Kidney epithelial cell (primary cell): ENCODE measurements at places on chromosomes 4 and X.

GRCh38 chr4:147891476-147892115 lies 159.7 kb downstream of the ARHGAP10 start:
- DNase-seq, result no peak

- no peak for DNase-seq
Measured at GRCh38 chr4:159014859-159015258, 88.0 kb upstream of the RAPGEF2 start.

DNA sequence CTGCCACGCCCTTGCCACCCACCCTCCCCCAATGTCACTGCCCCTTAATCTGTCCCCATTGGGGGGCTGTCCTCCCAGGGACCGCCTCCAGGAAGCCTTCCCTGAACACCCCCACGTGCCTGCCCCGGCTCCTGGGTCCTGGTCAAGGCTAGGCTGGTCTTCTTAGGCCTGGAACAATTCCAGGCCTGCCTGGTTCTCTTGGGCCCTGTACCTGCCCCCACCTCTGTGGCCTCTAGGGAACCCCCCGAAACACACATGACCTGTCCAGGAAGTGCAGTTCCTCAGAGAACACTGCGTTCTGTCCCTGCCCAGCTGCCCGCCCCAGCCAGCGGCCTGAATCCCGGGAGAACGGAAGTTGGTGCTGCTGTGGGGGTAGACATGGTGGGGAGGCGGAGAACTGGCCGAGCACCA lies 5.1 kb downstream of the MXD4 start:
- no peak for DNase-seq

GRCh38 chrX:153413731-153414130 lies 2.5 kb downstream of the ZFP92 start:
- DNase-seq, result no peak

DNA sequence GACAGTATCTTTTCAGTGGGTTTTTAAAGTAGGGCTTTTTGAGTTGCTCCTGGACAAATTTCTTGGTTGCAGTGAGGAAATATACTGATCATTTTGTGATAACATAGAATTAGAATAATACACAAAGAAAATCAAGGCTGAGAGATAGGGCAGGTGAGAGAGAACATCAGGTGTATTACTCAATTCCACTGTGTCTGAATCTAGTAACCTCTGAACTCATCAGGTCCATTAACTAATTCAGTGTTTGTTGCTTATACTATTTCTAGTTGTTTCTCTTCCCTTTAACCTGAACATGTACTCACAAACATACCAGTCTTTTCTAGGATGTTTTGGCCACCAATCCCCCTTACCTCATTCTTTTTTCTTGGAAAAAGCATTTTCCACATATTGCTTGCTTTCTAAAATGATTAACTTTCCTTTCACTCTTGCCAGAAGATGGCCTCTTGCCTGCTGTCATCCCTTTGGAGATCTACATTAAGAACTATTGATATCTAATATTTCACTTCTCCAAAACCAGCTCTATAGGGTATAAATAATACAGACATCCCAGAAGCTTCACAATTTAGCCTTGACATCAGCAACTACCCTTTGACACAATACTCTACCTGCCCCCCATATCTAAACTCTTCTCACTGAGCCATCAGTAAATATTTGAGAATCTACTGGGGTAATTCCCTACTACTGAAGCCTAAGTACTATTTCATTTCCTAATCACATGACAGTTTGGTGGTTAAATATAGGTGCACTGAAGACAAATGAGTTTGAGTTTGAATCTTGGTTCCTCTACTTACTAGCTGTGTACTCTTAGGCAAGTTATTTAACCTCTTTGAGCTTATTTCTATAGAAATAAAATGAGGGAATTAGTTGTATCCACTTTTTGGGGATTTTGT lies 470.8 kb upstream of the IGFBP7 start:
- no peak for DNase-seq

DNA sequence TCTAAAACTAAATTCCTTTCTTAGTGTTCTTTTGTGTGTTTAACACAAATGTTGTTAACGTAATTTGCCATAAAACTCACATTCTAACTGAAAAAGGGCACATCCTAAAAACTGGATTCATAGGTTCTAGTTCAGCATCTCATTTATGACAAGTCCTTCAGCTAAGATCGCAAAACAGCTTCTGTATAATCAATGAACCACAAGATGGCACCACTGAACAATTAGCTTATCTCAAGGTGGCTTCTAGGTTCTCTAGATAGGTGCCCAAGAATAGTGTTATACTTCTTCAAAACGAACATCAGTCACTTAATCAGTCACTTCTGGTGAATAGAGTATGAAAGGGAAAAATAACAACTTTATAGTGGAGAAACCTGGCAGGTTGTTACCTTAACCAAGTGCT lies 54.3 kb downstream of the NRK start:
- DNase-seq, result no peak

DNA sequence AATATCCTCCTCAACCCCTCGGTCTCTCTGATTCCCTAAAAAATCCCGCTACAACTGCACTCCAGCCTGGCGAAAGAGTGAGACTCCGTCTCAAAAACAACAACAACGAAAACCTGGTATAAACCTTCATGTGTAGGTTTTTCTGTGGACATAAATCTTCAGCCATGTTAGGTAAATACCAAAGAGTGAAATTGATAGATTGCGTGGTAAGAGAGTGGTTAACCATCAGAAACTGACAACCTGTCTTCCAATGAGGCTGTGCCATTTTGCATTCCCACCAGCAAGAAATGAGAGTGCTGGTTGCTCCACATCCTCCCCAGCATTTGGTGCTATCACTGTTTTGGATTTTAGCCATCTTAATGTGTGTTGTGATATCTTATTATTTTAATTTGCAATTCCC lies 10.9 kb downstream of the TBC1D19 start:
- DNase-seq, result no peak

GRCh38 chr4:109532182-109532581 lies 27.9 kb upstream of the MCUB start:
- no peak for DNase-seq

- DNase-seq, result peak; percentile 7
Measured at GRCh38 chrX:139126493-139126892, 404.0 kb upstream of the F9 start.

DNA sequence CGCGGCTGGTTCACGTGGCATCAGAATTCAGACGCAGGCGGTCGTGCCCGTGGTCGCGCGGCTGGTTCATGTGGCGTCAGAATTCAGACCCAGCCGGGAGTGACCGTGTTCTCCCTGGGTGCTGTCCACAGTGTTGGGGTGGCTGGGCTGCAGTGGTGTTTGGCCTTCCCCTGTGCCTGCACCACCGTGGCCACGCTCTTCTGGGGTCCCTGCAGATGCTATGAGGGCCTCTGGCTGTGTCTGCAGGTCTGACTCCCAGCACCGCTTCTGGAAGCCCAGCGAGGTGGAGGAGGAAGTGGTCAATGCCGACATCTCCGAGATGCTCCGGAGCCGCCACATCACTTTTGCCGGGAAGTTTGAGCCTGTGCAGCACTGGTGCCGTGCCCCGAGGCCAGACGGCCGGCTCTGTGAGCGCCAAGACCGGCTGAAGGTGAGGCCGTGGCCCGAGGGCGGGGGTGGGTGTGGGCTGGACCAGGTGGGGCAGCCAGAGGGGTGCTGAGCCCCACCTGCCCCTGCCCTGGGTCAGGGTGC lies 26.4 kb downstream of the NKX1-1 start:
- no peak for DNase-seq

GRCh38 chr4:8433136-8433535 lies 7.4 kb downstream of the ACOX3 start:
- no peak for DNase-seq

DNA sequence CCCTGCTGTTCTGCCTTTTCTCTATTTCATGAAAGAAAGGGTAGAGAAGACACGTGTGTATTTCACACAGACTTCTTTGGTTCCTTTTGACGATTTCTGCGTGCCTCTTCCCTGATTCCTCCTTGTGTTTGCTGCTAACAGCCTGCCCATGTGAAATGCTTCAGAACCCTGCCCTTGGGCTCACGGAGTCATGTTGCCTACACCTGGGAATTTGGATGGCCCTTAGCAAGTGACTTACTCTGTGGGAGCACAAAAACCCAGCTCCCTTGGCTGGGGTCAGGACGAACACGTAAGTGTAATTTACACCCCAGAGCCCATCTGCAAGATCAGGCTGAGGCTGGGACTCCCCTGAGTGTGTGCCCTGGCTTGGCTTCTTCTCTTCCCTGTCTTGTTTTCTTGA lies 220.3 kb upstream of the BCOR start:
- DNase-seq, result no peak

DNA sequence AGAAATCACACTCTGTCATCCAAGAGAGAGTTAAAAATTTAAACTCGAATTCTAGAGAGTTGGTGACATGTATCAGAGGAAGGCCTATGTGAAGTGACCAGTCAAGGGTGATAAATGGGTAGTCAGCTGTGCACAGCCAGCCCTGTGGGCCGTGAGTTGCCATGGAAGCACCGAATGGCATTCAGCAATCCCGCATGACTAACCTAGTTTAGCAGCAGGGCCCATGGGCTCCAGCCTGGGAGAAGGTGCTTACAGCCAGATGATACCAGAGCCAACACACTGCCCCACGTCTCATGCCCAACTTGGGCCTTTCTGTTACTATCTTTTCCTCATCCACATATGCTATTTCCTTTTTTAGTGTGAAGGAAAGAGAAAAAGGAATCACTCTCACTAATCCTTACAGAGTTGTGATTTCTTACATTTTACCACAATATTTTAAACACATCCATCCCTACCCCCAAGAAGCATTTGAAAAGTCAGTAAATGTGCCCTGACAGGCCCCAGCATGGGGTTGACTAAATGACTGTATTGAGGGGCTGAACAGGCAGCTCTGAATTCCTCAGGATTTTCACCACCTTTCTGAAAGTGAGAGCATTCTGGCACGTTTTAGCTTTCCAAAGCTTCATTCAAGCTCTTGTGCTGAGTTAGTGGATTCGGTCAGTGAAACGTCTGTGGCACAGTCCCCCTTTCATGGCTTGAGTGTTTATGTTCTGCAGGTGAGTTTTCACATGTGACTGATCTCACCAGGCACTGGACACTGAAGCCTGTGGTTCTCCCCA lies 104.2 kb downstream of the AFF1 start:
- DNase-seq, result peak; percentile 94

- DNase-seq, result no peak
Measured at GRCh38 chrX:9576059-9576458, 111.2 kb downstream of the TBL1X start.

- no peak for DNase-seq
Measured at GRCh38 chrX:69226459-69227158, 61.4 kb upstream of the PJA1 start.

DNA sequence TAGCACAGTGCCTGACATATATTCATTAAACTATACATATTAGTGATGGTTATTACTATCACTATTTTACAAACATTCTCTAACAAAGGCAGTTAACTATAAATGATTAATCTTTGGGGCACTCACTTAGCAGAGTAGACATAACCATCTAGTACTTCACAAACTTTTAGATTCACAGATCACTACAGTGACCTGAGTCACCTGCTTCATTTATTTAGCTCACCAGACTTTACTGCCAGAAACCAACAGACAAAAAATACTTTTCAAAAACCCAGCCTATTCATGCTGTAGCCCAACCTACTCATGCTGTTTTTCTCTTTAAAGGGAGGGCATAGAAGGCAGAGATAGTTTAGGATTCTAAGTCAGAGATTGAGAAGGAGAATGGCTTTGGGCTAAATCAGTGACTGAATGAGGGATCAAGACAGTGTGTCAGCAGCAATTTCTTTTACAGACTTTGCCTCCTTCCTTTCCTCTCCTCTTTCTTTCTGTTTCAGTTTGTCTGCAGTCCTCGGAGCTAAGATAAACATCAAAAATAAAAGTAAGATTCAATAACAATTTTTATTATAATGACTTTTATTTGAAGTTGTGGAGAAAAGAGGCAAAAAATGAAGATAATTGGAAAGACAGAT lies 34.7 kb upstream of the PDE5A start:
- DNase-seq, result no peak

- no peak for DNase-seq
Measured at GRCh38 chr4:7199771-7200441, 7.6 kb downstream of the SORCS2 start.

DNA sequence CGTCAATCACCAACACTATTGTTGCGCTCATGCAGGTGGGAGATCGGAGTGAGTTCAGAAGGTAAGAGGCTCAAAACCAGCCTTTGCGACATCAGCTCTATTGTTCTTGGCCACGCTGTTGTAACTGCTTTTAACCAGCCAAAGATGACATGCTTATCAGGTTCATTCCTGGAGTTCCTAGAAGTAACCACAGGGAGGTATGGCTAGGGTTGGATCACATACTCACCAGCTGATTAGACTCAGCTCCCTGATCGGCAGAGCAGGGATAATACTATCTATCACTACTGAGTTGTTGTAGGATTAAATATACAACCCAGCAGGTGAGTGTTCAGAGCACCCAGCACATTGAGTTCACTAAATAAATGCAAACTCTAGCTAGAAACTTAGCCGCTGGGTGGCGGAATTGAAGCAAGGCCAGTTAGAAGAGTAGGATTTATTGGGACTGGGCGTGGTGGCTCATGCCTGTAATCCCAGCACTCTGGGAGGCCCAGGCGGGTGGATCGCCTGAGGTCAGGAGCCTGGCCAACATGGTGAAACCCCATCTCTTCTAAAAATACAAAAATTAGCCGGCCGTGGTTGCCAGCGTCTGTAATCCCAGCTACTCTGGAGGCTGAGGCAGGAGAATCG lies 12.4 kb downstream of the SLC34A2 start:
- DNase-seq, result peak; percentile 29

DNA sequence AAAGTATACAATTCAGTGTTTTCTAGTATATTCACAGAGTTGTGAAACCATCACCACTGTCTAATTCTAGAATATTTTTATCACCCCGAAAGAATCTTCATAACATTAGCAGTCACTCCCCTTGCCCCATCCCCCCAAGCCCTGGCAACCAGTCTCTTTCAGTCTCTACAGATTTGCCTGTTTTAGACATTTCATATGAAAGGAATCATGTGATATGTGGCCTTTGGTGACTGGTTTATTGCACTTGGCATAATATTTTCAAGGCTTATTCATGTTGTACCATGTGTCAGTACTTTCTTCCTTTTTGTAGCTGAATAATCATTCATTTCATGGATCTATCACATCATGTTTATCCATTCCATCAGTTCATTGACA lies 371.7 kb downstream of the AFF2 start:
- no peak for DNase-seq

DNA sequence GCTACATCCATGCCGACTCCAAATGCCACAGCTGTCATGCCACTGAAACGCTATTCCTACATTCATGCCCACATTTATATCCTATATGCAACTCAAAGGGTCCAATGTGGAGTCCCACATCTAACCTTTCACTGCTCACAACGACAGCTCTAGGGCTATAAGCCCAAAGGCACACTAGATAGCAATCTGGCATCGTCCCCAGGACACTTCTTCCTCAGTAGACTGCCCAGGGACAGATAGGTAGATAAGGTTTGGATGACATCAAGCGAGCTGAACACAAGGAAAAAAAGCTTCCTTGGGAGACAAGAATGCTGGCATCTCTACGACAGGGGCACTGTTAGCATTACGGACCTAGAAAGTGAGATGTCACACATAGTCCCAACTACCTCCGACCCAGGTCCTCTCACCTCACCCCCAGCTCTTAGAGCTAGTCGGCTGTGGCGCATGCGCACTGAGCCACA lies 685 bp downstream of the RAB9B start:
- DNase-seq, result no peak

- no peak for DNase-seq
Measured at GRCh38 chr4:22573198-22573597, 57.3 kb upstream of the ADGRA3 start.

GRCh38 chr4:85491527-85491926 lies 16.6 kb downstream of the ARHGAP24 start:
- DNase-seq, result no peak

GRCh38 chrX:150683536-150684146 lies 9.6 kb upstream of the MTMR1 start:
- DNase-seq, result no peak
